SJSA1 (cell line): ENCODE measurements at places on chromosomes 2 and 18.

DNA sequence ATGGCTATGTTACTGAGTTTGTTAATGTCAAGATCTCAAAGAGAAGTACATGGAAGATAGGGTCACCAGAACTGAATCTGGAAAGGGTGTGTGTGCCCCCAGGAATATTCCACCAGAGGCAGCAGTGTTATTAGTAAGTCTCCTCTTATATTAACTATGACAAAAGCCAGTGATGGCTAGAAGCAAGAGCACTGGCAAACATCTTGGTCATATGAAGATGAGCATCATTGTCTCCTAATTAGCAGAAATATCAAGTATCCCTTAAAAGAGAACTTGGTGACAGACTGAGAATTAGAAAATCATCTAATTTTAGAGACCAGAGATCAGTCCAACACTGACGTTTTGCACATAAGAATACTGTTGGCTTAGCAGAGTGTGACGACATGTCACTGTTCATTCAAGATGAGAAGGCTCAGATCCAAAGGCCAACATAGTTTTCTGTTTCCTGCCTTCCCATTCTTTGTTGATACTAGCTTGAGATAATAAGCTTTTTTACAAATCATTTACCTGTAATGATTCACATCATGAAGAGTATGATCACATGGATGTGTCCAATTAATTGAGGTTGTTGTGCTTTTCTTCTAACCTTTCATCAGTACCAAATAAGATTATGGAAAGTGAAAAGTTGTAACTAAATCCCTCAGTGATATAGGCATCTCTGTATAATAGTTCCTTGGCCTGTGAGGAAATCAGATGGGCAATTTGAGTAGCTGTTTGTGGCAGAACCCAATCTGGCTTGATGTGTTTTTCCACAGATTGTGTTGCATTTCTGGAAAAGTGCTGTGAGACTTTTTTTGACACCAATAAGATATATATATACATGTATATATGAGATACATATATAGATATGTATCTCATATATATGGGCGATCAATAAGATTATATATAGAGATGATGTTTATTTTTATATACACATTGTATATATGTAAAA is 44.5 kb downstream of the MAPRE2 start:
- no peak for DNase-seq

DNA sequence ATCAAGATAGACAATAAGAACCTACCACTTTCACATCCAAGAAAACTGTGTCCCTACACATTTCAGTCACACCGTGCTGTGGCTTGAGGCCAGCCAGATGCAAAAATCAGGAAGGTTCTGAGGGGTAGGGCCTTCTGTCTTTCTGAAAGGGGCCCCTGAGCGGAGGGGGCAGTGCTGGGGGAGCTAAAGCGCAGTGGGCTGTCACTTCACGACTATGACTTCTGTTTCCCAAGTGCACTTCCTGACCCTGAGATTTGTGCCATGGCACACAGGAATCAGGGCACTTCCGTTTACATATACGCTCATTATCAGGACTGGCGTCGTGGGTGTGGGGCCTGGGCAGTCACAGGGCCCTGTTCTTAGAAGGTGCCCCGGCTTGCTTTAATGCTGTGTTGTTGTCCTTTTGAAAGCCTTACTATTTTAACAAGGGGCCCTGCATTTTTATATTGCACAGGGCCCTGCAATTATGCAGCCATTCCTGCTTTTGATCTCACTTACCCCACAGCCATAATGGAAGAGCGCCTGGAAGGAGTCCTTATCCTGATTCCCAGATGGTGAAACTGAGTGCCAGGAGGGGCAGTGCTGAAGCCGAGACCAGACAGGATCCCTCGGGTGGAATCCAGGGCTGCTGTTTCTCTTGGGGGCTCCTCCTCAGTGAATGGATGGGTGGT is 620 bp downstream of the NGEF start:
- no peak for DNase-seq

DNA sequence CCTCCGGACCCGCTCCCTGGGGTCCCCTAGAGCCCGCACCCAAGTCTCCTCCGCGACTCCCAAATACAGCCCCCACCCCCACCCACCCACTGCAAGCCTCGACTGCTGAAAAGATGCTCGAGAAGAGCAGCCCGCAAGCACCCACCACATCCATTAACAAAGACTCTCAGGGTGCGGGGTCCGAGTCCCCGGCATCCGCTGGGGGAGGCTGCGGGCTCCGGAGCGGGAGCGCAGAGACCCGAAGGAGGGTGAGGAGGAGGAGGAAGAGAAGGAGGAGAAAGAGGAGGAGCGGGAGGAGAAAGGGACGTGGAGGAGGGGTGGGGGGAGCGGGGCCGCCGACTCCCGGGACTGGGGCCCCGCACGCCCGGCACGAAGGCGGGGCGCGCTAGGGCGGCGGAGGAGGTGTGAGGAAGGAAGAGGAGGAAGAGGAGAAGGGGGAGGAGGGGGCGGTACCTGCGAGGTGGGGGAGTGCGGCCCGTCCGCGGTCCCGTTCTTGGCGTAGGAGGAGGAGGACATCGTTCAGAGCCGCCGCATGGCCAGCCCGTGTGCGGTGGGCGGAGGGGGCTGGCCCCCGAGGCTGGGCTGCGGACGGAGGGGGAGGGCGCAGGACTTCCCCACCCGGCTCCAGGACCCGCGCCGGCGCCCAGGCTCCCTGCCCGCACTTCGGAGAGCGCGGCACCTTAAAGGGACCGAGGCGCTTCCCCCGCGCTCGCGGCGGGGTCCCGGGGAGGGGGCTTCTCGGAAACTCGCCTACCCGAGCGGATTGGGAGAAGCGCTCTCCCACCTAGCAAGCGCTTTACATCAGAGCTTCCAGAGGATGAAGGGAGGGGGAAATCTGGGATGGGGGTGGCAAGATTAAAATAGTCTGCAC is at the start of gene CACNB4:
CACNB4 (minus strand) TSS at position 549 of the 871 bp plus-strand sequence.
- DNase-seq = no peak

GRCh38 chr2:142104134-142104758 is 26.6 kb downstream of the LRP1B start:
- no peak for DNase-seq

DNA sequence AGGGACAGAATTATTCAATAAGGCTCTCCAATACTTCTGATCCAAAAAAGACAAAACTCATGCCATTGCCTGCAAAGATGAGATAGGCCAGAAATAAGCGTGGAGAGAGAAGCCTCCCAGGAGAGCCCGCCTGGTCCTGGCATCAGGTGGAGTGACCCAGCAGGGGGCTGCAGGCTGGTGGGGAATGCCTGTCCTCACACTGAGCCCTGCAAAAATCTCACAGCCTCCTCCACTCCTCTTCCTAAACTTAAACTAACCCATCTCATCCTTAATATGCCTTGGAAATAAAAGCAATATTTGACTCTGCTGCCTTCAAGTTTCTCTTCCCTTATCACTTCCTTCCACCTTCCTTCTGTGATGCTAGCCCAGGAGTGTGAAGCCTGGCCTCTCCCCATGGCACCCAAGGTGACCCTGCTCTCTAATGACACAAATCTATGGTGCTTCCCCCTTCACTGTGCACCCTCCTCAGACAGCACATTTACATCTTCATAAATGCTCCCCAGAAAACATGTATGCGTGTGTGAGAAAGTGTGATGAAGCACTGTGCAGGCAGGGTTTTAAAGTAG is 218.4 kb downstream of the ANAPC1 start:
- DNase-seq = no peak
